ENCODE measurements at places on chromosomes 1 and 21.

DNA sequence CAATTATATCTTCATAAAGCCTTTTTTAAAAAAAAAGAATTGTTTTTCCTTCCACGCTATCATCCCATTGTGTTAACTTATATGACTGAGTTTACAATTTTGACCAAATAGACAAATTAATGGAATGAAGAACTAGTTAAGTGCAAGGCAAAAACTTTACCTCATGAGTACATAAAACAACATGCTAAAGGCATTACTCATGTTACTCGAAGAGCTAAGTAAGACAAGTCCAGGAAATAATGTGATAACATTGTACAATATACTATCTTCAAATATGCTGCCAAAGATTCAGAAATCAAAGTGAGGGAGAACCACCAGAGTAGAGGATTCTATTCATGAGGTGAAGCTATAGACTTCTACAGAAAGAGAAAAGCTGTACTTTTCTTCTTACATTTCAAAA, 24.2 kb upstream of the DYNLT5 start:
- DNase-seq = no peak

DNA sequence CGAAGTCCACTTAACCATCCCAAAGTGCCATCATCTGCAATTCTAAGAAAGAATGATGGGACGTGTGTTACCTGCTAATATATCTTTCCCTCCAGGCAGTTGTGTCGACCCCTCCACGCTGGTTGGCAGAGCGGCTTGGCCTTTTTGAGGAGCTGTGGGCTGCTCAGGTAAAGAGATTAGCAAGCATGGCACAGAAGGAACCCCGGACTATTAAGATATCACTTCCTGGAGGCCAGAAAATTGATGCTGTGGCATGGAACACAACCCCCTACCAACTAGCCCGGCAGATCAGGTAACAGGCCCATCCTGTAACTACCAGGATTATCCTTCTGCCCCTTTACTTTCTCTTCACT, 520 bp downstream of the TARS2 start:
- DNase-seq = no peak

DNA sequence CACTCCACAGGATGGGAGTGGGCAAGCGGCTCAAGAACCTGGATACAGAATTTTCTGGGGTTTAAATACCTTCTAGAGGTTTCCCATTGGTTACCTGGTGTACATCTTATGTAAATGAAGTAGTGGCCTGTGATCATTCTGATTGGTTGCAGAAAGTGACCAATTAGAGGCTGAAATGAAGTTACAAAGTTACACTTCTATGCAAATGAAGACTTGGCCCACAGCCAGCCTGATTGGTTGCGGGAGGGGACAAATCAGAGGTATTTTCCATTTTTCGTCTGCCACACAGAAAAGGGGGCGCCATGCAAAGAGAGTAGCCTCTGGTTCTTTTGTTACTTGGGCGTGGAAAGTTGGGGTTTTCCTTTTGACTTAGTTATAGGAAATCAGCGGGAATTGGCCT, 8.9 kb downstream of the KCNAB2 start:
- no peak for DNase-seq

- DNase-seq = no peak
Observed at GRCh38 chr1:192488058-192488457, 87.5 kb upstream of the RGS1 start.

GRCh38 chr1:185894791-185895190, 160.6 kb downstream of the HMCN1 start:
- DNase-seq = no peak

DNA sequence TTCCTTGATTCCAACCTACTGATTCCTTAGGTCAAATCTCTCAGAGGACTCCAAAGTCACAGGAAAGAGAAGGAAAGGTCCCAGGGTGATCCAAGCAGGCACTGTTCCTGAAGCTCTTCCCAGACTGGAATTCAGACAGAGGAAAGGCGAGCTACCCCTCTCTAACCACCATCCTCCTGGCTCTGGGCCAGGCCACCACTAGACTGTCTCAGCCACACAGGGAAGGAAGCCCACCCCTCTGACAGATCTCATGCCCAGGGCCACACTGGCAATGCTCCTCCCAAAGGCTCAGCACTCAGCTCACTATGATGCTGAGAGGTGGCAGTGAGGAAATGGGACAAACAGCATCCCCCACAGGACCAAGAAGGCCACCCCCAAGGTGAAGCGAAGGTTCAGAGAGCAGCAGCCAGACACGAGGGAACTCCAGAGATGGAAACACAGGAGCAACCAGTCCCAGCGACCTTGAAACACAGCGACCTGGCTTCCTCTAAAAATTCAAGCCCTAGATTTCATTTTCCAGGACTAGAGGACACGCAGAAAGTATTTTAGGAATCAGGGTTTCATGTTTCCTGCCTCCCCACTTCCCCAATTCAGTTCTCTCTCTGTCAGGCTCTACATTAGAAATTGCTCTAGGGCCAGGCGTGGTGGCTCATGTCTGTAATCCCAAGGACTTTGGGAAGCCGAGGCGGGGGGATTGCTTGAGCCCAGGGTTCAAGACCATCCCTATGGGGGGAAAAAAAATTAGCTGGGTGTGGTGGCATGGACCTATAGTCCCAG, 18.8 kb downstream of the PIK3C2B start:
- peak; percentile 62 for DNase-seq

GRCh38 chr1:114720492-114720891, 3.9 kb upstream of the NRAS start:
- no peak for DNase-seq

GRCh38 chr1:81730881-81731280, 69.9 kb upstream of the ADGRL2 start:
- no peak for DNase-seq

- no peak for DNase-seq
Observed at GRCh38 chr1:7221826-7222694, 436.8 kb downstream of the CAMTA1 start.

DNA sequence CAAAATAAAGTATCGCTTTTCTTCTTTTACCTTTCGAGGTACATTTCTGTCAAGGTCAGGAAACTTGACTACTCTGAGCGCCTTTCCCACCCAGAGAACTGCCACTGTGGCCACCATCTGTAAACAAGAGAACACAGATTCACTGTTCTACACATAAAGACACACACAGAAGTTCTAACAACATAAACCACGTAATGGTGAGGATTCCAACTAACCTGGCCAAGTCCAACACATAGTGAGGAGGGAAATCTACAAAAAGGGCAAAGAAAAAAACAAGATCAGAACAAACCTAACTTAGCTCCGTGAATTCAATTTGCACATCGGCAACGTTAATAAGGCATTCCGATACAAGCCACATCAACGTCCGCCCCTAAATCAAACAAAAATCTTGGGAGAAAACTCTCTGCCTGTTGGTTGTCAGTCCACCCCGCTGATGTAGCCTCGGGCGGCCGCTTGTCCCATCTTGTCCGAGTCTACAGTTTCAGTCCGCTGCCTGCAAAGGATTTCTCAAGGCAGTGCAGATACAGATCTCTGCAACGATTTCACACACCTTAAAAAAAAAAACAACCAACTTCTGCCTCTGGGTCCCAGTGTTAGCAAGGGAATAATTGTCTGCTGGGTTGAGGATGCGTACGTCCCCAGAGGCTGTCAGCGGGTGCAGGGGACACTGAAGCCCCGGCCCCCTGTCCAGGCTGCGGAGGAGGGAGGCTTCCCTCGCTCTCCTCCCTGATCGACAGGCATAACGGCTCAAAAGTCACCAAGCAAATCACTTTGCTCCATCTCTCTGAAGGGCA, 1.0 kb downstream of the SLC35D1 start:
- DNase-seq = peak; percentile 29

DNA sequence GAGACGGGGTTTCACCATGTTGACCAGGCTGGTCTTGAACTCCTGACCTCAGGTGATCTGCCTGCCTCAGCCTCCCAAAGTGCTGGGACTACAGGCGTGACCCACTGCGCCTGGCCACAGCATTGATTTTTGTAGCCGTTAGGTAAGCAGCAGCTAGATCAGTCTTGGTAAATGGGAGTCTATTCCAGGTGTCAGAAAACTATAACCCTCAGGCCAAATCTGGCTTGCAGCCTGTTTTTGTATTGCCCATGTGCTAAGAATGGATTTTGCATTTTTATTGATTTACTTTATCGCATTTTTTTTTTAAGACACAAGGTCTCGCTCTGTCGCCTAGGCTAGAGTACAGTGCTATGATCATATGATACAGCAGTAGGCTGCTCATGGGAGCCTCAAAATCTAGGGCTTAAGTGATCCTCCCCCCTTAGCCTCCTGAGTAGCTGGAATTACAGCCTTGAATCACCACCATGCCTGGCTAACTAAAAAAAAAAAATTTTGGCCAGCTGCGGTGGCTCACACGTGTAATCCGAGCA, 16.6 kb upstream of the SRSF10 start:
- DNase-seq = no peak

DNA sequence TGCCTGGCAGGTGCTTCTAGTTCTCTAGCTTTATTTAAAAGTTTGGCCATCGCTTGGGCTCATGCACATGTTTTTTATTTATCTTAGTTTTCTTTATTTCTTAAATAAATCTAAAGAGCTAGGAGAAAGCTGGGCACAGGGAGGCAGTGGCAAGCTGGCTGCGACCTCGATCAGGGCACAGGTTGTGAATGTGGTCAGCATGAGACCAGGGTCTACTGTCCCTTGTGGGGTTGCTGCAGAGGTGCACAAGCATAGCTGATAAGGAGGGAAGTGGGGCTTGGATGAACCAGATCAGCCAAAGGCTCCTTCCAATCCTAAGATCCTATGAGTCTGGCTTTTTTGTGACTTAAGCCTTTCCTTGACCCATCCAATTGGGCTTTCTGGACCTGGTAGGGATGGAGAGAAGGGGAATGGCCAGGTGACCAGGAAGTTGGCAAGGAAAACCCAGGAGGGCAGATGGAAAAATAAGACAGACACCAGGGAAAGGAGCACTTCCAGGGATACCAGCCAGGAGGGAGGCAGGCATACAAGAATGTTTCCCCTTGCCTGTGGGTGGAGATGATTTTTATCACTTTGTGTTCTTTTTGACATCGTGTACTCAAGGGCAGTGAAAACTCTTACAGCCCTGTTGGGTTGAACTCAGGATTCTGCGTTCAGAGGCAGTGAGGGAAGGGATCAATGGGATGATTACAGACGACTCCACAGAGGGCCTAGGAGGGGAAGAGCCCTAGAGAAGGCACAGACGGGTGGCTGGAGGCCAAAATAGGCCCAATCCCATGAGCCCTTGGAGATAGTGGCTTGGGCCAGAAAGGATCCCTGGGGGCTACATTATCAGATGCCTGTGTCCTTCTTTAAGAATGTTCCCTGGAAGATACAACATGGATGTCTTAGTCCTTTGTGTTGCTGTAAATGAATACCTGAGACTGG, 8.5 kb downstream of the CYP4B1 start:
- no peak for DNase-seq

DNA sequence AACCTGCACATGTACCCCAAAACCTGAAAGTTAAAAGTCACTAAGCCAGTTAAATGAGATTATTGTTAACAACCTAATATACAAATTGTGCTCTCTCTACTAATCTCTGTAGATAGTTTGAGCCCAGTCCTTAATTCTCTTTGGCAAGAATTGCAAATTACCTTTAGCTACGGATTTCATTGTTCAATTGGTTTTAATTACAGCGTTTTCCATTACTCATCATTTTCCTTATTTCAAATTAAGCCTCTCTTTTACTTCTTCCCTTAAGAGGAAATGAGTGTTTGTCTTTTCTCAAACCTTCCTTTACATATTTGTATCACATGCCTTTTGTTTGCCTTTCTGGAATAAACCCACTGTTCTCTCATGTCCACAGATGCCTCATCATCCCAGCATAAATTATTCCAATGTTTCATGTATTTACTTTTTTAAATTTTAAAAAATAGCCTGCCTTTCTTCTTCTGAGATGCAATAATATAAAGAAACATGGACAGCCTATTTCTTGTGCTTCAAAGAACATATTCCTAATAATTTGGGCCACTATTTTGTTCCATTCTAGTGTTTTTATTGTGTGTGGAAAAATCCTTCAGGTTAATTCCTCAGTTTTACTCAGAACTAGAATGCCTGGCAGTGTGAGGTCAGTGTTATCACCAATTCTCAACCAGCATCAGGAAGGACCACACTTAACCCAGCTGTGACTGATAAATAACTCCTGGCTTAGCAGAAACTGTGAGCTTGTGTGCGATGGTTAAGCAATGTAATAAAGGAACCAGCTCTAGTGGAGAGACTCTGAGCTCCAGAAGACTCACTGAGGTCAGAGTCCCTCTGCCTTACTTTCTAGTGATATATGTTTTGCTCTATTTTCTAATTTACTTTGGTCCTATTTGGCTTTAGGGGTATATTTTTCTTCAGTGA, 600.5 kb downstream of the LTN1 start:
- DNase-seq = no peak

DNA sequence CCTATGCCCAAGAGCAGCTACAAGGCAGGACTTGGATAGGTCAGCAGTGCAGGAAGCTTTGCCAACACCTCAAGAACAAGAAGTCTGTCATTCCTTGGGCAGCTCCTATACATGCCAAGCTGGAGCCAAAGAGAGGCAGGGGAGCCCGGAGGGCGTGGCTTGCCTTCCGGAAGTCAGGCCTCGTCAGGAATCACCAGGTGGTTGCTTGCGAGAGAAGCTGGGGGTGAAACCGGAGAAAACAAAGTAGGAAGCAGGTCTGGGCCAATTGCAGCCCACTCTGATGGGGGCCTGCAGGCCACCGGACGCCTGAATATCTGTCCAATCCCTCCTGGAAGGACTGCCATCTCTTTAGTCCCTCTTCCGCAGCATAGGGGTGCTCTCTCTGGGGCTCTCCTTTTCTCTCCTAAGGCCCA, 794 bp upstream of the FAM76A start:
- DNase-seq = no peak

DNA sequence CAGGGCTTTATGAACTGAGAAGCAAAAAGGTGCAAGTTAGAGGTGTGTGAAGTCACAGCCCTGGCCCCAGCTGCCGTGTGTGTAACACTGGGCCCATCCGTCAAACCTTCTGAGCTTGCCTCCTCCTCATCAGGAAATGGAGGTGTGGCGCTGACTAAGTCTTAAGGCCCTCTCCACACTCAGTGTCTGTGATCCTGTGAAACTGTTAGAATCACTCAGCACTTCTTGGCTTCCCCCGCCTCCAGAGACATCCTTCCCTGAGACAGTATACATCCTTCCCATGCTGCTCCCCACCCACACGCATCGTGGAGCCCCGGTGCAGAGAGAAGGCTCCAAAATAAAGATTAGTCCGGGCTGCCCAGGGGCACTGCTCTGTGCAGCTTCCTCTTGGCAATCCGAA, 33.3 kb downstream of the LRP8 start:
- DNase-seq = peak; percentile 35

DNA sequence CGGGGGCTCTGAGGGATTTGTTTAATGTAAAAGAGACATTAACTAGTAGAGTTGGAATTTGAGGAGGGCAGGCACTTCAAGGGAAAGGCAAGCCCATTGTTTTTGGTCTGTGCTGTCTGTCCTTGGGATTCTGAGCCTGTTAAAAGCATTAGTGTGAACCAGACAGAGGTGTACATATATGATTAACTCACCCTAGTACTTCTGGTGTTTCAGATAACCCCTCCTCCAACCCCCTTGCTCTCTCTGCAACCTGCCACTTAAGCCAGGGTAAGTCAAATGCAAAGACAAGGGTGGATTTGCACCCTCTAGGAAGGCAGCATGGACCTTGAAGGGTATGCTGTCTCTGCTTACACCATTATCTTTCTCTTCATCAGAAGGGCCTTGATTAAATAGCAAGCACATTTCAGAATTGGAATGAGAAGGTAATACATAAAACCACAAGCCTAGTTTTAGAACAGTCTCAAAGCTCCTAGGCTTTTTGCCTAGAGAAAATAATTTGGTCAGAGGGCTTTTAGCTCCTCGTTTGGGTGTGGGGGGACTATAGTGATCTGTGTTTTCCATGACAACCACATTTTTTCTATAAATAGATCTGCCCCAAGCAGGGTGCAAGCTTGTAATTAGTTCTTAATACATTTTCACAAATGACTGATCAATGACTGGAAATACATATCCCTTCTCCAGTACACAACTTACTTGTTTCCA, 120.7 kb upstream of the SGIP1 start:
- no peak for DNase-seq

Measured in inflammatory macrophage (primary cell).